ENCODE measurements at places on chromosomes 11 and 22.

DNA sequence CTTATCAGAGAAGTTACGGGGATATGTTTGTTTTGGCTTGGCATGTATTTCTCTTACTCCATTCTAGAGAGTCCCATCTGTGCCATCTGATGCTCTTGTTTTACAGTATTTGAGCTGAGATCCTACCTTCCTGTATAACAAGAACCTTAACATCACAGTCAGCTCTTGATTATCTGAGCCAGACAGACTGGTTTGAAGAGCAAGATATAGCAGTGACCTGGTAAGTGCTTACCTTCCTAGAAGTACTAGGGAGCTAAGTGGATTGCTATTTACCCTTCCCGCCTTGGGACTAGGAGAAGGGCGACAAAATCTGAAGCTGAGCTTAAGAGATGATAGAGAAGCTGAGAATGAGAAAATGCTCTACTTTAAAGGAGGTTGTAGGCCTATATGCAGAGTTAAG is 235.3 kb downstream of the CSNK2A3 start:
- no peak for DNase-seq

GRCh38 chr11:115162919-115163318 is 341.3 kb downstream of the CADM1 start:
- no peak for DNase-seq

DNA sequence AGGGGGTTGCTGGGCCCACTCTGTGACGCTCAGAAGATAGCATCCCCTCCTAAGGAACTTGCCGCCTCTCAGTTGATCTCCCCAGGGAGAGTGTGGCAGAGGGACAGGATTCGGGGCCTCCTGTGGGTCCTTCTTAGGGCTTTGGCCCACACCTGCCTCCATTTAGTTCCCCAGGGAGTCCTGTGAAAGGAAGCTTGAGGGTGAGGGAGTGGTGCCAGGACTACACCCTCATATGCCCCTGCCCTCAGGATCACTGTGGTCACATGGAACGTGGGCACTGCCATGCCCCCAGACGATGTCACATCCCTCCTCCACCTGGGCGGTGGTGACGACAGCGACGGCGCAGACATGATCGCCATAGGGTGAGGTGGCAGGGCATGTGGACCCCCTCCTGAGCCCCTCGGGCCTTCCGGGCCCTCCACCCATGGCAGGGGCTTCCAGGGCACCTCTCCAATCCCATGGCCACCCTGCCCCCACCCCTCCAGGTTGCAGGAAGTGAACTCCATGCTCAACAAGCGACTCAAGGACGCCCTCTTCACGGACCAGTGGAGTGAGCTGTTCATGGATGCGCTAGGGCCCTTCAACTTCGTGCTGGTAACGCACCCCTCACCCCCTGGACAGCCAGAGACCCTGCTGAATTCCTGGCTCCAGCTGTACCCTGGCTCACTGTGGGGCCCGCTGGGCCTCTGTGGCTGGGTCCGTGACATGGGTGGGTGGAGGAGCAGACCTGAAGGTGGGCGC is 3.5 kb downstream of the INPP5J start:
- DNase-seq = no peak

- DNase-seq = no peak
Measured at GRCh38 chr11:134332189-134332631, 422 bp downstream of the GLB1L2 start.

DNA sequence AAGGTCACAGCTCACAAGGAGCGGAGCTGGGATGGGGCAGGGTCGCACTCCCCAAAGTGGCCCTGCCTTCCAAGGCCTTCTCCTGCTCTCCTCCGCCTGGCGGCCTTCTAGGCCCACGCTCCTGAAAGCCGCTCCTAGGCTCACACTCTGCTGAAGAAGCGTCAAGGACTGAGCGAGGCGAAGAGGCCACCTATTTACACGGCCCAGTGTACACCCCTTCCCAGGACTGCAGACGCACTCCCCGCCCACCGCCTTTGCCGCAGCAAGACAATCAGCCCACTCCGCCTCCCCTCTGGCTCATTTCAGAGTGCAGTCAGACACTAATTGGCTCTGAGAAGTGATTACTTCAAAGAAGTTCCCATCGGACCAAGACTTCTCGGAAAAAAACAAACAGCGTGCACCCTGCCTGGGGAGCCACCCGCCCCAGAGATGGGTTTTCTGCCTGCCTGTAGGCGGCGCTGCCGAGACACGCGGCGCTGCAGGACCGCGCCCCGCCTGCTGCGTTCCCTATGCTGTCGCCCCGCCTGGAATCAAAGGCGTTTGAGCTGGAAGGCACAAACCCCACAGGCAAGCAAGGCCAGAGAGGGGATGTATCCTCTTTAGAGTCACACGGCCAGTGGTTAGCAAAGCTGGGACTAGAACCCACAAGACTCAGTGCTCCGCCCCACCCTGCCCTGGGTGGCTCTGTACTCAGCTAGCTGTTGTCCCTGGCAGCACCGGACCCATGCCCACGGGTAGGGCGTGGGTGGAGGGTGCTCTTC is 414.8 kb downstream of the BUD13 start:
- DNase-seq = no peak

Measured in AG09309 (cell line).